ENCODE measurements at places on chromosomes 7 and 10.

DNA sequence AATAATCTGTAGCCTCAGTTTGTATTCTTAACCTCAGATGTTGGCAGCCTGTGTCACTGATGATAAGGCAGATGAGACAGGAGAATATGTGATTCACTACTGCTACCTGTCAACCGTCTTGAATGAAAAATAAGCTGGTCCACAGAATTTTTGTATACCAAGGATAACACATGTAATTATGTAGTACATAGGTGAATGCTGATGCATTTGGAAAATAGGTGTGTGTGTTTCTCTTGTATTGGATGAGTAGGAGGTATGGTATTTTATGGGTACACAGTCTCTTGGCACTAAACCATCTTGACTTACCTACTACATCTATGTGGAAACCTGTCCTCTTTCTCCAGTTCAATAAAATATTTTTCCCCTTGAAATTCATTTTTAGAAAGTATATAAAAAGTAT lies 20.7 kb upstream of the ZRANB1 start:
- DNase-seq: no peak

DNA sequence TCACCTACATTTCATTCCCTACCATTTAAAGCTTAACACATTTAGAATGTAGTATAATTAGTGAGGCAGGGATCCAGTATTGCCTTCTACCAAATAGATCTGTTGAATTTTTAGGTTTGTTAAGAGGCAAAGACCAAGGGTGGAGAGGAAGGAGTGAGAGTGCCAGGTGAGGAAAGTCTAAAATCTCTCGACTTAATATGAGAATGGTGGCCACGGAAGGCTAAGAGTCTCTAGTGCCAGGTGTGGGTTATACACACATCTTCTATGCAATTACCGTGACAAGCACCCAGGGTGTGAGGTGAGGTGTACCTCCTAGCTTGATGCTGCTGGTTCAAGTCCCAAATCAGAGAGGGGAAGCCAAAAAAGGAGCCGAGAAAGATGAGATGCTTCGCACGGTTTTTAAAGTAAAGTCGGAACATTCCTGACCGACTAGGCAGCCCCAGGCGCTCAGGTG lies 439 bp downstream of the IQUB start:
- DNase-seq: no peak

DNA sequence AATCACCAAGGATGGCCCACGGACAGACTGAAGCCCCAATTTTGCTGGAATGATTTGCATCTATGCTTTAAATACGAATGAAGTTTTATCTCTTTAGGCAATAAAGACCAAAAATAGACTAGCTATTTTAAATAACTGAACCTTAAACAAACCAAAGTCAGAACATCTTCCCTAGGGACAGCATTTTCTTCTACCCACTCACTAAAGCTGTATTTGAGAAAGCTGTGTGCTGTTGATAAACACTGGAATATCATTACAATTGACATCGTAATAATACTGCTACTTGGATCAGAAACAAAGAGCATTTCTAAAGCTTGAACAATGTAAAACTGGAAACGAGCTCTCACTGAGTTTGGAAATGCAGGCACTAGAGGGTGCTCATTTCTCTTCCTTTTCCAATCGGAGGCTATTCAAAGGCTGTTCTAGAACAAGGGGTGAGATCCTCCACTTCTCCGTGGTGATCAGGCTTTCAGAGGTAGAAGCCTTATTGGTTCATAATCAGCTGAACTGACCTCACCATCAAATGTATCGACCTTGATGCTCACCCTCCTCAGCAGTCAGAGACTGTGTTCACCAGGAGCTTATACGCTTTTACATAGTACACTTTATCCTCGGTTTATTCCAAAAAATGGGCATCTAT lies 225.3 kb upstream of the PRSS1 start:
- no peak for DNase-seq

- DNase-seq: no peak
Observed at GRCh38 chr10:49269523-49269922, 29.4 kb upstream of the C10orf71 start.

DNA sequence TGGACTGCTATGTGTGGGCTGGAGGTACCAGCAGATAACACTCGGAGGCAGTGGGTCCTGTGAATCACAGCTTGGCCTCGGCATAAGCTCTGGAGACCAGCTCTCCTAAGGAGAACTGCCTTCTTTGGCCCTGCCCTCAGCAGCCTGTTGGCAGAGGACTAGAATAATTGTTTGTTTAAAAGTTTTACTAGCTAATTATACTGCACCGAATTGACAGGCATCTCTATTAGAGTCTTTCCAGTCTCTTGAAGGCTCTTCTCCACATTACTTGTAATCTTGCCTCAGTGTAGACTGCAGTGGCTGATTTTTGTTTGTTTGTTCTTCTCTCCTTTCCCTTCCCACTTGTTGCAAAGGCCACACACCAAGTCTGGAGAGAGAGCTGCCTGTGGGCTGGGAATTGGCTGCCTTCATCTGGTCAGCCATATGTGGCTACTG lies 183.2 kb downstream of the AUTS2 start:
- DNase-seq: no peak

- DNase-seq: no peak
Observed at GRCh38 chr7:134640842-134641715, 5.6 kb upstream of the BPGM start.

DNA sequence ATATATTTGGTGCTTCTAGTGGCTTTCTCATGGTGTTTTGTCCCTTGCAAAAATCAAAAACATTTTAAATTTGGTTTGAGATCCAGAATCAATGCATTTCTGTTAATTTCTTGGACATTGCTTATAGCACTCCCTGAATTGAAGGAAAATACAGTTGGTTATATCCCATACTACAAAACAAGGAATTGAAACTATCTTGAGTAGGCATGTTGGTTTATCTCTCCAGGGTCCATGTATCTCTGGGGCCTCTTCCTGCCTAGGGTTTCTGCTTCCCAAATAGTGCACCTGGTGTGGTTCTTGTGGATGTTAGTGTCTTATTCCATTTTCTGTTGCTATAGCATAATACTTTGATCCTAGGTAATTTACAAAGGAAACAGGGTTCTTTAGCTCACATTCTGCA lies 212.4 kb downstream of the CAMK1D start:
- no peak for DNase-seq

- DNase-seq: no peak
Observed at GRCh38 chr10:115747811-115748210, 525.2 kb downstream of the GFRA1 start.

DNA sequence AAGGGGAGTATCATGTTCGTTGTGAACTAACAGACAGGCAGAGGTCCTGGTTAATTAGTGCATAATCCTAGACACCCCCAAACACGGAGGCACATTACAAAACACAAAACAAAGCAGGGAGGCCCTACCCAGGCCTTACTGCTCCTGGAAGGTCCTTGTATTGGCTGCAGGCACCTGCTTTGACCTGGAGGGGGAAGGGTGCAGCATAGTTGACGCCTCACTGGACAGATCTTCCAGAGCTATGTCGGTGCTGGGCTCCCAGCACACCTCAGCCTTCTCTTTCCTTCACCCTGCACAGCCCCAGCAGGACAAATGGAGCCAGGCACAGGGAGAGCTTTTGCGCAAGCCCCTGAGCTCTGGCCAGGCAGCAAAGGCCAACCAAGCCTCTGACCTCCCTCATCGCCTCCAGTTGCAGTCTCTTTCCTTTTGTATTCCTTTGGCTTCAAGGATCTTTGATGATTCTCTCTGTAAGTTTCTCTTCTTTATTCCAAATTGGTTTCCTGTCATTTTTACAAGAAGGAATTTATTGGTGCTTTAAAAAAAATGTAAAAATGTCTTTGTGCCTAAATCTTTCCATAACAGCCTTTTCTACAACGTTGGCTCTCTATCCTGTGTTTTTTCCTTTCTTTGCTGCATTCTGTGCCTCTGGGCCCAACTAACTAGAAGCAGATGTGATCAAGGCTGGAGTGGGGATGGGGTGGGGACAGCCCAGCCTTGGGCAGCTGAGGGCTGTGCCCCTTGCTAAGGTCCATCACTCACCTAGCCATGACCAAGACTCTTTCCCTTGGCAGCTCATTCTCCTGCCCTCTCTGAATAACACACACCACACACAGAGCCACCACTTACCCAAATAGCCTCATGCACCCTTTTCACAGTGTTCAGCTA lies 317.1 kb upstream of the NPVF start:
- DNase-seq: no peak

GRCh38 chr10:89869180-89869579 lies 167.8 kb downstream of the KIF20B start:
- no peak for DNase-seq

DNA sequence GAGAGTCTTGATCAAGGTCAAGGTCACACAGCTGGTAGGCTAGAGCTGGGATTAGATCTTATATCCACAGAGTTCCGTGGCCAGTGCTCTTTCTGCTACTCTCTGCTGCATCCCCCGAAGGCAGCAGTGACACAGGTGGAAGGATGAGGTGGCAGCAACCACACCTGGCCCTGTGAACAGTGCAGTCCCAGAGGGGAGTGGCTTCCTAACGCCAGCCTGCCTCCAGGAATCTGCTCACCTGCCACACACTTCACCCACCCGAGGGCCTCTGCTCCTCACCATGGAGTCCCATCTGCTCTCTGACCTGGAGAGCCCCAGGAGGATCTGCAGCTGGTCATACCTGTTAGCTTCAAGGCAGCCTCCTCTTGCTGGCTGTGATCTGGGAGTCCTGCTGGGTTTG lies 484.2 kb downstream of the PLXNA4 start:
- no peak for DNase-seq

- no peak for DNase-seq
Observed at GRCh38 chr10:62594093-62594520, 210.4 kb upstream of the ADO start.
